Cortex of kidney (tissue), 1 donor: ENCODE measurements at places on chromosomes 5 and 9.

GRCh38 chr9:109331353-109331752 is 10.5 kb upstream of the EPB41L4B start:
- no peak for DNase-seq

DNA sequence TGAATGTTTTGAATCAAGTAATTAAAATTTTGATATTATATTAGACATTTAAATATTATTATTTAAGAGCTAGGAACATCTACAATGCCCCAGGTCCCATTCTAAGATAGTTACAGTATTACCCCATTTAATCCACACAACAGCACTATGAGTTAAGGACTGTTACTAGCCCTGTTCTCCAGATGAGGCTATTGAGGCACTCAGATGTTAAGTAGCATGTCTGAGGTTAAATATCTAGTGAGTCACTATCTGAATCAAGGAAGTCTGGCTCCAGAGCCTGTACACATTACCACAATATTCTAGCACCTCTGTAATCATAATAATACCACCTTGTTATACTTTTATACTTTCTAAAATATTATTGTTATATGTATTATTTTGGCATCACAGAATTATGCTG is 304.6 kb downstream of the PDE4D start:
- no peak for DNase-seq

DNA sequence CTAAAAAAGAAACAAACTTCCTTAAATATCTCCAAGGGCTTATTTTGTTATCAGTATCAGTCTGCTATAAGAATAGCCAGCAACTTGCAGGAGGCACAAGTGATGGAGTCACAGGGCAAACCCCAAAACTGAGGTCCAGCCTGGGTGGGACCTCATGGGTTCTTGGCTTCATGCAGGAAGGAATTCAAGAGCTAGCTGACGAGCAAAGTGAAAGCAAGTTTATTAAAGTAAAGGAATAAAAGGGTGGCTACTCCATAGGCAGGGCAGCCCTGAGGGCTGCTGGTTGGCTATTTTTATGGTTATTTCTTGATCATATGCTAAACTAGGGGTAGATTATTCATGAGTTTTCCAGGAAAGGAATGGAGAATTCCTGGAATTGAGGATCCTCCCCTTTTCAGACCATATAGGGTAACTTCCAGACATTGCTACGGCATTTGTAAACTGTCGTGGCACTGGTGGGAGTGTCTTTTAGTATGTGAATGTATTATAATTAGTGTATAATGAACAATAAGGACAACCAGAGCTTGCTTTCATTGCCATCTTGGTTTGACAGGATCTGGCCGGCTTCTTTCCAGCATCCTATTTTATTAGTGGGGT is 231.9 kb downstream of the ADAMTSL1 start:
- no peak for DNase-seq

- DNase-seq = no peak
Measured at GRCh38 chr5:147286296-147286695, 51.5 kb downstream of the STK32A start.

- DNase-seq = no peak
Measured at GRCh38 chr5:149667084-149667828, 62.9 kb upstream of the PPARGC1B start.

GRCh38 chr9:131049829-131050715 is 41.1 kb downstream of the LAMC3 start:
- DNase-seq = no peak

DNA sequence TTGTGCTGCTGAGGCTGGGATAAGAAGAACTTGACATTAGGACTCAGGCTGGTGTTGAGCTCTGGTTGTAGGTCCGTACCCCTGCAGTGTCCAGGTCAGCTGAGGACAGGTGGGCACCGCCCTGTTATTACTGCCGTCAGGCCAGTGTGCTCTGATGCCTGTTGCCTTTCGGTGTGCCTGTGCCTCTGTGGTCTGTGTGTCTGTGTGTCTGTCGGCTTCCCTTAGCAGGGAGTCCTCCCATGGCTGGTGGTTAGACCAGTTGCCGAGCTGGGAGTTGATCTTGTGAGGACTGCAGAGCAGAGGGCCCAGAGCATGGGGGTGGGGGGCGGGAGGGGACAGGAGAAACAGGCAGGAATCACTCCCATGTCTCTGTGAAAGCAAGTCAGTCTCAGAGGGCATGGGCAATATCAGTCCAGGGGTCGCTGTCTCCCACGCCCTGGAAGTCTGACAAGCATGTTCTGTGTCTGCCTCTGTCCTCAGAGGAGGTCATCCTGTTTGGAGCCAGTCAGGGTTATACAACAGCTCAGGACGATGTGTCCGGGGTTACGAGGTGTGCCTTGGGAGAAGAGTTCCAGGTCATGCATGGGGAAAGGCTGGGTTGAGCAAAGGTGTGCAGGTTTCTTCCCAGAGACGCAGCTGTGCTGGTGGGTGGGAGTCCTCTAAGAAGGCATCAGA is 67.3 kb upstream of the GARNL3 start:
- DNase-seq = no peak

DNA sequence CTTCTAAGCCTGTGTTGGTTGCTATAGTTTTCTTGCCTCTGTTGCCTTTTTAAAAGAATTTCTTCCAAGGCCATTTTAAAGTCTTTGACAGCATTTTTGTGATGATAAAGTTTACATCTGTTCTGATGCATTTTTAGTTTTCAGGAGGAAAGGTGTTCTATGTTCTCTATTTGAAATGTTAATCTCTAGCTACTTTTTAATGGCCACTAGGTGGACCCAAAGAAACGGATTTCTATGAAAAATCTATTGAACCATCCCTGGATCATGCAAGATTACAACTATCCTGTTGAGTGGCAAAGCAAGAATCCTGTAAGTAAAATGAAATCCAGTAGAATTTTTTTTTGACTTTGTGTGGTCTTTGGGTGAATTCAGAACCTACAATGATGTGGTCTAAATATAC is 60.2 kb downstream of the MELK start:
- DNase-seq = no peak

DNA sequence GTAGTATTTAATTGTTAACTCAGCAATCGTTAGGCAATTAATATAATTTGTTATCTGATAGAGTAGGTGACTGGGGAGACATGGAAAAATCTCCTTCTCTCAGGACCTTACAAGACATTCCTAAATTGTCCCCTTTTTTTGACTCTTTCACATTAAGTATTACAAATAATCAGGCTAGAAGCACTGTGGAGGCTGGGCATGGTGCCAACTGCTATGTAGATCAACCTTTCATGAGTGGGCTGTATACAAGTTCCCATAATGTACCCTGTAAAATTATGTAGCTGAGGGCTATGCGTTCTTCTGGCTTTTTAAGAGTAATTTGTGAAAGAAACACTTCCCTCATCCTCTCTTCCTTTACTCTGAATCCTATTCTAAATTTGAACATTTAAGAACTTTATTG is 140.2 kb downstream of the NFIB start:
- DNase-seq = no peak

GRCh38 chr9:115396071-115396529 is 278.1 kb upstream of the TNC start:
- no peak for DNase-seq

GRCh38 chr9:72812559-72813111 is 140.2 kb downstream of the ALDH1A1 start:
- DNase-seq = no peak

DNA sequence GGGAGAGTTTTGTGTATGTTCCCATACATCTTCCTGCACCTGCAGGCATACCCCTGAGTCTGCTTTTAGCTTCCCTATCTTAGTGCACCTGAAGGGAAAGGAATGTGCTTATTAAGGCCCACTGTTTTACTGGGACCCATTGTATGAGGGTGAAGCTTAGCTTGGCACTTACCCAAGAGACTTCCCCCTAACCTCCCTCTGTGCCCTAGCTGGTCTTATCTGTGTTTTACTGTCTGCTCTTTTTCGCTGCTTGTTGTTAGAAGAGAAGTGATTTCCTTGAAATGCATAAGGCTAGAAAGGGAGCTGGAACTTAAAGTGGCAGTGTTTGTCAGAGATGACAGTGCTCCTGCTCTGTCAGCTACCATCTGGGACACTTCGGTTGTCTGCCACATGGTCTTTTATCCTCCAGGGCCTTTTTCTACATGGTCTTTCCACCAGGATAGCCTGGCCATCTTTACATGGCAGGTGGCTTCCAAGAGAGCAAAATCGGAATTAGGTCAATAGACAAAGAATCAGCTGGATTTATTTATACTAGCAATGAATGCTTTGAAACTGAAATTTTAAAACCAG is 122.5 kb upstream of the SLC44A1 start:
- DNase-seq = no peak

DNA sequence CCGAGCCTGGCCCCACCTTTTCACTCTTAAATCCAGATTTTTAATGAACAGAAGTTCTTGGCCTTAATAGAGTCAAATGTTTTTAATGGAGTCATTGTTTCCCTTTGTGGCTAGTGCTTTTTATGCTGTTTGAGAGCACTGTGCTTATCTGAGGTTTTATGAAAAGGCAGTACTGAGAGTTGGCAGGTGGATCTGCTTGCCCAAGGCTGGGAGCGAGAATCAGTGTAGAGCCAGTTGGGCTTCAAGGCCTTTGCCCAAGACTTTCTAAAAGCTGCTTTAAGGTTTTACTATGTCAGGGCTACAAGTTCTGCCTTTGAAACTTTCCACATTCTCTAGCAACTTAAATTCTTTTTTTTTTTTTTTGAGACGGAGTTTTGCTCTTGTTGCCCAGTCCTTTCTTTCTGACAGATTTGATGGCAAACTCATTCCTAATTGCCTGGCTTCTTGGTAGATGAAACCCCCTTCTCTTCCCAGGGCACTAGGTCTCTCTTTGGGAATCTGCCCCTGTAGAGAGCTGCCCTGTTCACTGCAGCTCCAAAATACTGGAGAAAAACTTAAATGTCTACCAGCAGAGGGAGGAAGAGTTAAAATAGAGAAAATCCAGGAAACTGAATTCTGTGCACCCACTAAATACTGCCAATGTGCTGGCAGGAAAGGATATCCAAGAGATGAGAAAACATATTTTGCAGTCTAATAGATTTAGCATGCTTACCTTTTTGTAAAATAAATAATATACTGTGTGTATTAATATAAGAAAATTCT is 36.9 kb upstream of the CDK20 start:
- DNase-seq = no peak

DNA sequence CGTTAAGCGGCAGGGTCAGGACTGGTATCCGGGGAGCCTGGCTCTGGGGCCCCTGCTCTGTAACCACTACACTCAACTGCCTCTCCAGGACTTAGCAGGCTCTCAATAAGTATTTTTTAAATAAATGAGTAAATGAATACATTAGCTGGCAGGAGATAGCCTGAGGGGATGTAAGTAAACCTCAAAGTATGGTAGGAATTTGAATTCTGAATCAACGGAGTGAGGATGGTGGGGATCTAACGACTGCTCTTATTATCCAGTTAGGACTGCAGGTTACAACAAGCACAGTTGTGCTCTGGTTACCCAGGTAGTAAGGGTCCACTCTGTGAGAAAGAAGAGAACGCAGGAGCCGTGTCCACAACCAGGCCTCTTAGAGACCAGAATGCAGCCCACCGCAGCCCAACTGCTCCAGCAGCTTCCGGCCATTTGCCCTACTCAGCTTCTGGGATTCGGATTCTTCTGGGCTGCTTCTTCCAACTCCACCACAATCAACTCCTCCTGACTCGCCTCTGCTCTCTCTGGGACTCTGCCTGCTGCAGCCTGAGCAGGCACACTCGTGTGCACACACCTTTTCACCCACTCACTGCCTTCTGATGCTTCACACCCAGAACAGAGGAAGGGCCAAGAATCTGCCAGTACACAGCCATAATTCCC is 52.6 kb downstream of the MED27 start:
- no peak for DNase-seq

DNA sequence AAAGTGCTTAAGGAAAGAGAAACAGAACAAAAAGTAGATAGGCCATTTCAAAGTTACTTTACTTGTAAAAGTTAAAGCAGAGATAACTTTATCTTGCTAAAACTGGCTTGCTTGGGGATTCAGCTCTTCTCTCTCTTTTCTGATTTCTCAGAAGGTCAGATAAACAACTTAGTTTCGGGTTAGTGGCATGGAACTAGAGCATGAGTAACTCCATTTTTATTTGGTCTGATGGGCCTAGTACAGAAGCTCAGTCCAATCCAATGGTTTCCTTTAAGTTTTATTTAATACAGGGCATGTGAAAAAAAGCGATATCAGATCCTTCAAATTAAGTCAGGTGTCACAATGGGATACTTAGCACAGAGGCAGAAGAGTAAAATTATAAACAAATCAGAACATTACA is 18.8 kb upstream of the GPBP1 start:
- no peak for DNase-seq

- no peak for DNase-seq
Measured at GRCh38 chr5:34648840-34649158, 7.3 kb upstream of the RAI14 start.

- no peak for DNase-seq
Measured at GRCh38 chr9:94445863-94446262, 109.0 kb upstream of the PCAT7 start.

DNA sequence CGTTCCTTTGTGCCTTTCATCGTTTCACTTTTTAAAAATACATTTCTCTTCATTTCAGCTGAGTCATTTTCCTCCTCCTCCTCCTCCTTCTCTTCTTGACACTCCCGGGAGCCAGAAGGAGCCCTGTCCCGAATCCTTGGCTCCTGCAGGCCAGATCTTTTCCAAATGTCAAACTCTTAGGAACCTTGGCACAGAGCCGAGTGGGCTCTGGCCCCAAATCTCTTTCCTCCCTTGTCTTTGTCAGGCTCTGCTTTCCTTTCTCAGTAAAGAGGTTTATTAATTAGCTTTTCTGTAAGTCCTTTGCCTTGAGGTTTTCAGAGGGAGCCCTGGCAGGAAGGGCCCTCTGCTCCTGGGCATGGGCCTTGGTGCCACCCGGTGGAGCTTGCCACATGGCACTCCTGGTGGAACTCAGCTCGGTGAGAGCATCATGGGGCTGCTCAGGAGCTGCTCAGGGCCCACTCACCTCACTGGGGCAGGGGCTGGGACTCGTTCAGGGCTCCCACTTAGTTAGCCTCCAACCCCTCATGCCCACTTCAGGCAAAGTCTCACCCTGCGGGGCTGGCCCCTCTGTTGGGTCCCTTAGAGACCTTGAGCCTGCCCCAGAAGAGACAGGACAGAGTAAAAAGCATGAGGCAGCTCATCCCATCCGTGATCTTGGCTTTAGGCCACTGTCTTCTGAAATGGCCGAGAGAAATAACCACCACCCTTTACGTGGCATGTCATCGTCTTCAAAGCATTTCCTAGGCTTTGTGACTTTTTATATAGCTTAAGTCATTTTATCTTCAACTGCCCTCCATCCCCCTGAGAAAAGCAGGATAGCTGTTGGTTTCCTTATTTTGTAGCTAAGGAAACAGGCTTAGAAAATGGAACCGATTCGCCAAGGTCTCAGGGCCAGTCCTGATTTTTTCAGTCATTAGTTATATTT is 17.1 kb downstream of the STC2 start:
- DNase-seq = no peak

GRCh38 chr5:109945723-109946480 is 256.2 kb downstream of the MAN2A1 start:
- DNase-seq = no peak

- no peak for DNase-seq
Measured at GRCh38 chr5:98872674-98873073, 56.1 kb downstream of the CHD1 start.

GRCh38 chr5:132695956-132696355 is 22.2 kb downstream of the IL4 start:
- no peak for DNase-seq
